Type B pancreatic cell (in vitro differentiated cells): ENCODE measurements at places on chromosomes 3 and 15. TPM values are rescaled to one million over a fixed set of nuclear protein-coding genes. Genes with fewer than 3 reads are reported as not detected.

- H3K27ac ChIP-seq, result no peak overlapping the region
- H3K27me3 ChIP-seq, result no peaks in the 10 kb centered on the region
- no peak overlapping the region for H3K4me3 ChIP-seq
- peaks cover 4% of the 10 kb centered on the region for H3K4me1 ChIP-seq
- H3K36me3 ChIP-seq, result peaks cover 16% of the 10 kb centered on the region
Observed at GRCh38 chr3:125302932-125303331, 72.2 kb downstream of the ZNF148 start.

ROPN1 gene
- total RNA-seq, result not detected in 2 replicates

DNA sequence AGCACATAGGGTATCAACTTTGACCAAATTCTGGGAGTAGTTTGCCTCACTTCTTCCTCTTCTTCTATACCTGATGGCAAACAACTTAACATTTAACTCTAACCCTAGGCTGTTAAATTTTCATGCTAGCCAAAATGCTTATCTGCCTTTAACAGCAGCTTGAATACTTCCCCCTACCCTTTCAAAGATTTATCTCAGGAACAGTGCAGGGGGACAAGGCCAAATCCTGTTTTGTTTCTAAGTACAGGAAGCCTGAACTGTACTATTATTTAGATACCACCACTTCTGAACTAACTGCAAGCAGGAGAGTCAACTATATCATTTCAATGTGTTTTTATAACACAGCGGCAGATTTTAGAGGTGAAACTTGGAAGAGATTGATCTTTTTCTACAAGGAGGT lies 104.0 kb upstream of the CNTN6 start:
- no peak for DNase-seq
- H3K27me3 ChIP-seq, result peaks cover 11% of the 10 kb centered on the region
- no peaks in the 10 kb centered on the region for H3K4me1 ChIP-seq
- no peak overlapping the region for H3K27ac ChIP-seq
- H3K4me3 ChIP-seq, result no peak overlapping the region

- H3K4me1 ChIP-seq, result peaks cover 17% of the 10 kb centered on the region
- no peak for DNase-seq
- H3K36me3 ChIP-seq, result peaks cover 9% of the 10 kb centered on the region
- H3K4me3 ChIP-seq, result no peak overlapping the region
- H3K27ac ChIP-seq, result no peak overlapping the region
- no peaks in the 10 kb centered on the region for H3K27me3 ChIP-seq
Observed at GRCh38 chr3:14411166-14411526, 8.7 kb downstream of the SLC6A6 start.

CRBN gene
- total RNA-seq, result 36.3 and 43.6 TPM in 2 replicates

PXK gene
- 12.4 and 15.1 TPM in 2 replicates for total RNA-seq

DNA sequence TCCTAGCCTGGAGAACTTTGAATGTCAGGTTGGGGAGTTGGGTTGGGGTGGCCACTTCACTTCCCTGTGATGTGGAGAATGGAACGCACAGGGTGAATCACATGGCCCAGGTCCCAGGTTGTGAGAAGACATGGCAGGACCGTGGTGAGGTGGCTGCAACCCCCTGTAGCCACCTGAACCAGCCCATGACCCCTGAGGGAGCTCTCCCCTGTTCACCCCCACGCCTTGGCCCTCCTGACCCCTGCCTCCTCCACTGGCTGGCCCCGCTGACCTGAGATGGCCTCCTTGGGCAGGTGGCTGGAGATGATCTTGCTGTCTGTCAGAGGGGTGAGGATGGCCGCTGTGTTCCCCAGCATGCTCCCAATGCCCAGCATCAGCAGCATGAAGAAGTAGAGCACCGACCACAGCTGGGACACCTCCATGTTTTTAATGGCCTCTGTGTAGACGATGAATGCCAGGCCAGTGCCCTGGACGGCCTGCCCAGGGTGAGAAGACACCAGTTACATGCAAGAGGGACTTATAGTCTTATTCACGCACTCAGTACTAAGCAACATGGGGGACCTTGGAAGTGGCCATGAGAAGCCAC lies 31.0 kb downstream of the SLC6A20 start:
- no peak for DNase-seq
- no peaks in the 10 kb centered on the region for H3K4me1 ChIP-seq
- no peak overlapping the region for H3K4me3 ChIP-seq
- peaks cover 19% of the 10 kb centered on the region for H3K27me3 ChIP-seq
- no peak overlapping the region for H3K27ac ChIP-seq

DNA sequence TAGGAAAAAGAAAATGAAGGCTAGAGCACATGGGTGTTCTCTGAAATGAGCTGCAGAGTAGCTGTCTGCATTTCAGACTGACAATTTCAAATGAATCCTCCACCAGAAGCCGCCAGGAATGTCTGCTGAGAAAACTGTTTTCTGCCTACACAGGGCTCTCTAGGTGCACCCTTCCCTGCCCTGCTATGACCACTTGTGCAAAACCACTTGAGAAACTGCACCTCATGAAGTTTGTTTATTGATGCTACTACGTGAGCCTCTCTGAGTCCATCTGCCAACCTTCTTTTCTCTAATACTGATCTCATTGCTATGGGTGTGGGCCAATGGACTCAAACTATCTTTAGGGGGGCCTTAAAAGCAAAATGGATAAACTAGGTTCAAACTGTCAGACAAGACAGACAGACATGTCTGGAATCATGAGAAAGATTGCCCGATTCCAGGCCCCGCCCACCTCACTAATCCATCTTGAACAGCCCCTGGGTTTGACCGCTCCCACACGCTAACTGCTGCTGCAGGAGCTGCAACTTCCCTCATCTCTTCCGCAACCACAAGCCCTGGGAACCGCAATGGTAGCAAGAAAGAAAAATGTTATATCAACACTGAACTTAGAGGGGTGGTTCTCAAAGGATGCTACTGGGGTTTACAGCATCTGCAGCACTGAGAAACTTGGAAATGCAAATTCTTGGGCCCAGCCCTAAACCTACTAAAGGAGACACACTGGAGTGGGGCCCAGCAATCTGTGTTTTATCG lies 9.0 kb upstream of the CD47 start:
- no peak for DNase-seq
- peaks cover 40% of the 10 kb centered on the region for H3K4me1 ChIP-seq
- no peaks in the 10 kb centered on the region for H3K27me3 ChIP-seq
- H3K4me3 ChIP-seq, result no peak overlapping the region
- no peaks in the 10 kb centered on the region for H3K36me3 ChIP-seq

- DNase-seq, result no peak
- H3K27me3 ChIP-seq, result peaks cover 8% of the 10 kb centered on the region
- H3K27ac ChIP-seq, result no peak overlapping the region
- no peaks in the 10 kb centered on the region for H3K36me3 ChIP-seq
- H3K4me3 ChIP-seq, result no peak overlapping the region
- peaks cover 5% of the 10 kb centered on the region for H3K4me1 ChIP-seq
Observed at GRCh38 chr3:45273681-45274515, 47.8 kb upstream of the TMEM158 start.

SERINC4 gene
- 0.14 and 0.17 TPM in 2 replicates for total RNA-seq

TRH gene
- 0.74 and 5.3 TPM in 2 replicates for total RNA-seq

DNA sequence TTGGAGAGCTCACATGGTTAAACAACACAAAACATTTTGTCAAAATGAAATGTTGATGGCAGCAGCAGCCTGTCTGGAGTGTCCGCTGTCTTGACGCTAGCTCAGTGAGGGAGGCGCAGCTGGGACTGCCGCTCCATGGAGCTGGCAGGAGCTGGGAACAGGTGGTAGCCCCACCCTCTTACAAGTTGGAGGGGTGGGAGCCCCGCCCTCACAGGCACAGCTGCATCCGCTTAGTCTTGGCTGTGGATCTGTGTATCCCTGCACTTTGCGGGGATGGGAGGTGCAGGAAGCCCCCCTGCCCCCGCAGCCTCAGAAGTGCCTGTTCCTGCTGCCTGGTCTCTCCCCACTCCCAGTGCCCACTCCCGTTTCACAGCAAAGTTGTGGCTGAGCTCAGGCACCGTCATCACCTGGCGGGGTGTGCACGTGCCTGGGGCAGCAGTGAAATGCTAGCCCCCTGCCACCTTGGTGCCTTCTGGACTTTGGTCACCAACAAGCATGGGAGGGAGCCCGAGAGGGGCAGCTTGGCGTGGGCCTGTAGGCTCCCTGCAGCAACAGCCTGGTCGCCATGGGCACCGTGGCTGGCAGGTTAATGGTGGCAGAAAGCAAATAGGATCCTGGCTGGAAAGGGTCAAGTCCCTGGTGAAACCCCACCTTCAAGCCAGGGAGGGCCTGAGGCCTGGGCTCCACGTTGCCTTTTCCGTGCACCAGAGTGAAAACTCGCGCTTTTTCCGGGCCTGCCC lies 53.8 kb upstream of the CADM2 start:
- H3K27ac ChIP-seq, result no peak overlapping the region
- no peak for DNase-seq
- H3K27me3 ChIP-seq, result no peaks in the 10 kb centered on the region
- H3K36me3 ChIP-seq, result no peaks in the 10 kb centered on the region
- H3K4me1 ChIP-seq, result no peaks in the 10 kb centered on the region

GRCh38 chr3:140258222-140258724 lies 323.3 kb downstream of the CLSTN2 start:
- no peaks in the 10 kb centered on the region for H3K27me3 ChIP-seq
- no peak for DNase-seq
- H3K4me1 ChIP-seq, result no peaks in the 10 kb centered on the region
